Renal cortex interstitium (tissue), 15 donors: ENCODE measurements at places on chromosomes 11 and 22. TPM values are rescaled to one million over a fixed set of nuclear protein-coding genes. Genes with fewer than 3 reads are reported as not detected.

The CALCA gene
- polyA plus RNA-seq = 18.4 TPM

The KCNJ1 gene
- polyA plus RNA-seq = 91.3 TPM

The OR5P2 gene
- not detected for polyA plus RNA-seq

The YPEL4 gene
- polyA plus RNA-seq = 3.1 TPM

The OR52I1 gene
- polyA plus RNA-seq = 0.05 TPM

The KRTAP5-4 gene
- polyA plus RNA-seq = not detected

The ZNF215 gene
- 2.5 TPM for polyA plus RNA-seq

GRCh38 chr11:102288725-102289083 is 28.6 kb upstream of the BIRC3 start:
- no peak for DNase-seq

GRCh38 chr22:39234472-39234787 is 10.4 kb downstream of the PDGFB start:
- DNase-seq = no peak

- no peak for DNase-seq
These were observed 208.5 kb upstream of the MTMR2 start for GRCh38 chr11:96132437-96132836.

- peak; percentile 31 for DNase-seq
These were observed 13.4 kb downstream of the VWCE start for GRCh38 chr11:61281581-61282250.

GRCh38 chr22:42994917-42995562 is 19.9 kb downstream of the PACSIN2 start:
- DNase-seq = no peak

DNA sequence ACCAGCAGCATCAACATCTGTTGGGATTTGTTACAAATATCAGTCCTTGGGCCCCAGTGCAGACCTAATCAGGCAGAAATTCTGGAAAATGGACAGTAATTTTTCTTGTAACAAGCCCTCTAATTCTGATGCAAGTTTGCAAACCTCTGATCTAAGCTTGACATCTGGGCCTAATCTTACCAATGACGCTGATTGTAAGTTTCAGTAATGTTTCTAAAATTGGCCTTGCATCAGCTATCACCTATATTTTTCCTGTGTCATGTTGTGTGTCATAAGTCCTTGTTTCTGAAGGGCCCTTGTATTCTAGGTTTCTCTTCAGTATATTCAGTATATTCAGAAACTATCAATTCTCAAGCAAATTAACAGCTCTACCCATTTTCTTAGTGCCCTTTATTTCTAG is 36.4 kb downstream of the ZNF215 start:
- no peak for DNase-seq

GRCh38 chr11:18321578-18321968 is 367 bp downstream of the HPS5 start:
- DNase-seq = no peak

- DNase-seq = no peak
These were observed 36.6 kb upstream of the SYT7 start for GRCh38 chr11:61617515-61617914.

GRCh38 chr22:30046716-30047363 is 33.4 kb upstream of the HORMAD2 start:
- no peak for DNase-seq
